ENCODE measurements at places on chromosomes 3 and 15. TPM values are rescaled to one million over a fixed set of nuclear protein-coding genes. Genes with fewer than 3 reads are reported as not detected.

Gene GATA2
- 11.1 TPM for total RNA-seq

Gene WDR93
- 0.14 TPM for total RNA-seq

Gene STRIT1
- not detected for total RNA-seq

Gene NEDD4
- 5.1 TPM for total RNA-seq

Gene TIMP4
- total RNA-seq: 1.5 TPM

All from pancreas (tissue), 10 donors.